IMR-90 (cell line): ENCODE measurements at places on chromosomes 6 and 20.

- no peak for DNase-seq
These were observed 91.6 kb upstream of the RIPOR2 start for GRCh38 chr6:25027221-25027916.

DNA sequence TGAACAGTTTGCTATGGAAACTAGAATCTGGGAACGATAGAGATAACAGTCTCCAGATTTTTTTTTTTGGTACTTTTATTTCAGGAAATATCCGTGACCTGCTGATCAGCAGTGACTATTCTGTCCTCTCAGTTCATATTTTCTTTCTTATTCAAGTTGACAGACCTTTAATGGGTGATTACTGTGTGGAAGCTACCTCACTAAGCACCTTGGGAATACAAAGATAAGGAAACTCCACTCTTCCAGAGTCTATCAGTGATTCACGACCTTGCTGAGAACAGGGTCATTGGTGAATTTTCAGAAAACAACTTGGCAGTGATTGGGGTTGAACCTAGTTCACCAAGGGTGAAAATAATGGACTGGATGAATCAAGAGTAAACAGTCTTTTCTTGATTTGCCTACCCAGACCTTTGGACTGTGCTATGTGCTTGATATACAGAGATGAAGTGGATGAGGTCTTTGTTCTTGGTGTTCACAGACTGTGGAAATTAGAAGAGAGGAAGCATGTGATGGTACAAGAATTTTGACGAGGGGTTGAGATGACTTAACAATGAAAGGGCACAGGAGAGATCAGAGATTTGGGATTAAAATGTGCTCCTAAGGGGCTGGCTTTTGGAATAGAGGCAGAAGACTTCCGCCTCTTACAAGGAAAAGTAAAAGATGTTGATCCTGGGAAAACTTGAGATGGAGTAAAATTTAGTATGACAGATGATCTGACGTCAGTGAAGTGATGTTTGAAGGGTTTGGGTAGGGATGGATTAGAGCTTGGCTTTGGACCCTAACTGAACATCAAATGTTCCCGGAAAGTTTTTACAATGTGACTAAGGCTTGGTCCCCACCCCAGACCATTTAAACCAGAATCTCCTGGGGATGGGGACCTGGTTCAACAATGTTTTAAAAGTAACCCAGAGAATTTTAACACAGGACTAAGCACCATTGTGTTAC, 1.2 kb downstream of the KAT14 start:
- no peak for DNase-seq

- no peak for DNase-seq
These were observed 60.0 kb downstream of the DNAH8 start for GRCh38 chr6:38774929-38775707.

DNA sequence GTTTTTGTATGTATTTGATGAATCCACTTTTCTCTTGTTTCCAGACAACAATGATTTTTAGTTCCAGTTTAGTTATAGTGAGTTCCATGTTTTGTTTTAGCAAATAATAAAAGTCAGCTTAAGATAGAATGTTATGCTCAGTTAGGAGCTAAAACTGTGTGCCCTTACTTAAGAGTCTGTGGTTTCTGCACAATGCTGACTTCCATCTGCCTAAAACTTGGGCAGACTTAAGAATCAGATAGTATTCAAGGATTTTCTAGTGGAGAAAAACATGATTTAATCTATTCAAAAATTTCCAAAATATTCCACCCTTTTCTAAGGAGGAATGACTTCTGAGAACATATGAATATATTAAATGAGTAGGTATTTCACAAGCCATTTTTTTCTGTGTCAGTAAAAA, 32.8 kb downstream of the LAMA4 start:
- no peak for DNase-seq

DNA sequence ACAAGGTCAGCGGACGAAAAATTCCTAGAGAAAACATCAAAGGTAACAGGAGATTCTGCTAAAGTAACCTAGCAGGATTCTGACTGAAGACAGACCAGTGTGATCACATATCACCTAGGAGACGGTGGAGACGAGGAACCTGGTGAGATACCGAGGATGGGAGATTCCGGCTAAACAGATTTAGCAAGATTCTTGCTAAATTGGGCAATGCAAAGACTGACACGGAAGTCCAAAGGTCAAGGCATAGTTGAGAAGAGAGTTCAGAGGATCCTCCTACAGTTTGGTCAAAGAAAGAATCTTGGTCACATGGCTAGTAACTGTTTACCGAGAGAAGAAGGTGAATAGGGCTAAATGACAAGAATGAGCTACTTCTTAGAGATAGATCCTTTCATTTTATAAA, 61.1 kb downstream of the TMEM170B start:
- no peak for DNase-seq

DNA sequence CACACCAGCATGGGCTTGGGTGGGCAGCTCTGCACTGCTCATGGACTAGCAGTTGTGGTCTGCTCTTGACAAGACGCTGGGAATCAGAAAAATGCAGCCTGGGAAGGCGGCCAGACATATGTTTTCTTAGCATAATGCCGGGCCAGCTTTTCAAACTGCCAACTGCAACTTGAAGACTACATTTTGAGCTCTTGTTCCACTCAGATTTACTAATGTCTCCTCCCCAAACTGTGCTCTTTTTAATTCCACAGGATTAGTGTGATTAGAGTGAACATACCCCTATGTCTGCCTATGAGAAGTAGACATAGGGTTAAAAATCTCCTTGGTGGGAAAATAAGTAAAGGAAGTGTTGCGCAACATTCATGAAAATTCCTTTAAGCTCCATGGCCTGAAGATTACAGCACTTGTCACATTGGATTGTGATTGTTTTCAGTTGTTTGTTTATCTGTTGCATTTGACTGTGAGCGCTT, 5.3 kb upstream of the FNDC1 start:
- DNase-seq, result peak; percentile 42

GRCh38 chr6:36113049-36113448, 17.3 kb upstream of the MAPK13 start:
- no peak for DNase-seq

GRCh38 chr20:50856475-50857041, 61.7 kb downstream of the BCAS4 start:
- no peak for DNase-seq

GRCh38 chr6:4794140-4794707, 18.0 kb downstream of the CDYL start:
- no peak for DNase-seq

- DNase-seq, result peak; percentile 19
These were observed 526.6 kb upstream of the ARID1B start for GRCh38 chr6:156250593-156250992.

GRCh38 chr20:48949304-48950170, 28.0 kb downstream of the ARFGEF2 start:
- DNase-seq, result no peak

GRCh38 chr6:101281266-101281665, 112.2 kb upstream of the GRIK2 start:
- no peak for DNase-seq

- DNase-seq, result no peak
These were observed 9.8 kb downstream of the AFG1L start for GRCh38 chr6:108304646-108305045.

GRCh38 chr6:43203029-43203717, 21.2 kb downstream of the CUL9 start:
- DNase-seq, result no peak

DNA sequence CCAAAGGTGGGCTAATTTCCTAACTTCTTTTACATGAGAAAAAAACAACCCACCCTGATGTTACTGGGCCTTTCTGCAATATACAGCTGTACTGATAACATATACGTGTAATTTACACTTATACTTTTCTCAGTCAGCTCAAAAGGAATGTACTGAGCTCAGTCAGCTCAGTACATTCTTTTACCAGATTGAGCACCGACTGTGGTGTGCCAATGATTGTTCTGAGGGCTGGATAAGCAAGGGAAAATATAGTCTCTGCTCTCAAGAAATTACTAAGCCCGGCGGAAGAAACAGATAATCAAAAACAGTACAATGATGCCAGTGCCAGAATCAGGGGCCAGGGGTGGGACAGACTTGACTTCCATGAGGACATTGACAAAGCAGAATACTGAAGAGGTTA, 10.0 kb upstream of the BLOC1S5 start:
- peak; percentile 25 for DNase-seq

GRCh38 chr6:150541576-150541975, 58.1 kb upstream of the PLEKHG1 start:
- DNase-seq, result no peak

DNA sequence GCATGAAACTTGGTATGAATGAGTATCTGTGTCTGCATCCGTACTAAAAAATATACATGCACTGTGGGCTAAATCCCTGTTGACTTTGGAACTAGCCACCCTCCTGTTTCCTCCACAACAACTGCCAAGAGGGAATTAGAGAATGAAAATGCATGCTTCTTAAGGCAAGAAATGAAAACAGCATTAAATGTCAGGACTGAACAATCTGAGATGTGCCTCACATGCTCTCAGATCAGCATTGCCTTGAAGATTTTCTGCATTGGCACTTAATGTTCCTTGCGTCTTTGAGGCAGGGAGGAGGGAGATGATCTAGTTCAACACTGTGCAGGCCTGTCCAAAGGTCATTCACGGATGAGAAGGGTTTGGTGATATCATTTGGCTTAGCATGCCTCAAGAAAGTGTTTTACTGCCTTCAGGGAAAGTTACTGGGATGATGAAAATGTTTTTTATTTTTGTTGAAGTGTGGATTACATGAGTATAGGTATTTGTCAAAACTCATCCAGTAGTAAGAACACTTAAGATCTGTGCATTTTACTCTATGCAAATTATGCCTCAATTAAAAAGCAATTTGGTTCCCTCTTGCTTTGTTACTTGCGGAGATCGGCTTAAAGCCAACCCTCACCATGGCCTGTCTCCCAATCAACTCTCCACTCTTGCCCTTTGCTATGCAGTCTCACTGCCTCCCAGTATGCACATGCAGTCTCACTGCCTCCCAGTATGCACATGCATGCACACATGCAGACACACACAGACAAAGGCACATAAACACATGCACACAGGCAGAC, 47.5 kb upstream of the RIN2 start:
- no peak for DNase-seq

DNA sequence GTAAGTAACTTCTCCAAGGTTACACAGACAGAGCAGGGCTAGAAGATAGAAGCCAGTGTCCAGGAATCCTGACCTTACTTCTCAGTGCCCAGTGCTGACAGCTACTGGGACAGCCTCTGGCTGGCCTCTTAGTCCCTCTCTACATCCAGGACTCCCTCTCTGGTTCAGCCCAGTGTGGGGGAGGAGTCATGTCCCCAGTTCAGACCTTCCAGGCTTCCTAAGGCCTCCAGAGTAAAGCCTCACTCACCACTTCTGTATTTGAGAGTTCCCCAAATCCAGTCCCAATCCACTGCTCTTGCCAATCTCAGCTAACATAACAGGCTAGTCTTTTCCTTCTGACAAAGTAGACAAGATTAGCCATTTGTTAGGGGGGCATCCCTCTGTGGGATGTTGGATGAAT, 36.9 kb upstream of the EPB41L1 start:
- no peak for DNase-seq

- no peak for DNase-seq
These were observed 170.6 kb downstream of the TRMT11 start for GRCh38 chr6:126156973-126157372.

- DNase-seq, result no peak
These were observed 107.1 kb upstream of the ASF1A start for GRCh38 chr6:118786596-118787453.

DNA sequence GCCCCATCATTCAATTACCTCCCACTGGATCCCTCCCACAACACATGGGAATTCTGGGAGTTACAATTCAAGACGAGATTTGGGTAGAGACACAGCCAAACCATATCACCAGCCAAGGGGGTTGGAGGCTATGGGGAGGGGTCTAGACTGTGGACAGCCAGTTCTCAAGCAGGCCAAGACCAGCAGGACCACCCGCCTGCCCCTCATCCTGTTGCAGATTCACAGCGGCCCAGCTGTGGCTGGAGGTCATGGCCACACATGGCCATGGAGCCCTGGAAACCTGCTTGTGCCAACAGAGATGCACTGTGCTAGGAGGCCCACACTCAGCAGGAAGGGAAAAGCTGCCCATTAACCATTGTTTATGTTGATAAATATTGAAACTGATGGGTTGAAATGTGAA, 240.5 kb downstream of the TTLL2 start:
- no peak for DNase-seq

GRCh38 chr20:47276851-47277534, 79.5 kb downstream of the ZMYND8 start:
- DNase-seq, result peak; percentile 84

DNA sequence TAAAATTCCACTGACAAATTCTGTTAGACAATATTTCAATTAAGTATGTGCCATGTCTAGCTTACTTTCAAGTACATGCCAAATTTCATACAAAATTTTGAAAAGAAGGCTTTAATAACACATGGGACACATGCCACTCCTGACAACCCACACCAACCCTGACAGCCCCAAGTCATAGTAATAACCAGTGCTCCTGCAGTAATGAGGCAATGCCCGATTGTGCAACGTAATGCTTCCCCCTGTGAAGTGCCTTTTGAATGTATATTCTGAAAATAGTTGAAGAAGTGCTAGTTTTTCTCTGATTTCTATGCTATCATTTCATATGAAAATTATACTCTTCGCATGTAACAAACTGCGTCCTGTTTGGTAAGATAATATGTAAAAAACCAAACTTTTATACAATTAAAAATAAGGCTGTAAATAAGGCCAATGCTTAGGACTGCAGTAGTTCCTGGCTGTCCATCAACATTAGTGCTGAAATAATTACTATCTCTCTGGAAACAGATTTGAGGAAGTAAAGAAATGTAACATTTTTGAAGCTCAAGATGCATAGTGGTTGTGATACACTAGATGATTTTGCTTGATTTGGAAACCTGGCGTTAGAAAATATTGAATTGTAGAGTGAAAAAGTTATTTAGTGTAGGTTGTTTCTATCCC, 125.8 kb upstream of the BCLAF1 start:
- DNase-seq, result peak; percentile 11

GRCh38 chr6:70620746-70621145, 46.9 kb upstream of the SMAP1 start:
- DNase-seq, result no peak

GRCh38 chr6:52317841-52318581, 33.5 kb upstream of the MCM3 start:
- peak; percentile 61 for DNase-seq

GRCh38 chr6:30311101-30311500, 15.6 kb upstream of the TRIM39 start:
- DNase-seq, result no peak

DNA sequence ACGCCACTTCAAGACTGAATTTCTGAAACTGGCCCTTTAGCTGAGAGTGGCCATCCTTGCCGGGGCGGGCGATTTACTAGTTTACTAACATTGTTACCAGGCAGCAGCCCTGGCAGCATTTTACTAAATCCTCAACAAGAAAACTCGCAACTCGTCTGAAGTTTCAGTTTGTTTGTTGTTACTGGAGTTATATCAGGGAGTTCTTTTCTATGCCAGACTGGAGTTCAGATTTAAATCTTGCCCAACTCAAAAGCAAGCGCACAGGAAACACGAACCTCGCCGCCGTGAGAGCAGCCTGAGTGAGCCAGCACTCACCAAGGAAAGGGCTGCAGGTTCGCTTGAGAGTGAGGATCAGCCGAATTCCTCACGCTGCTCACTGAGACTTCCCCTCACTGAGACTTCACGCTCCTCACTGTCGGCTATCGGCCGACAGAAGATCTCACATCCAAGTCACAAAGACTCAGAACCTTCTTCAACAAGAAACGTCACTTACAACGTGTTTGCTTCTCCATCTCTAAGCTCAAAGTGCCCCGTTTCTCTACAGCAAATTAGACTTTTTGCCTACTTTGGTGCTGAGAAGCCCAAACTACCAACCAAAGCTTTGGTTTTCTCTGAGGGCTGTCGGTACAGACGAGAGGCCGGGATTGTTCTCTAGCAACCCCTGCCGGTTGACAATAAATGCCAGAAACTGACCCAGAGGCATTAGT, 78.9 kb downstream of the OLIG3 start:
- peak; percentile 53 for DNase-seq

GRCh38 chr6:89180112-89180511, 34.3 kb downstream of the PM20D2 start:
- no peak for DNase-seq
